ENCODE measurements at places on chromosomes 5 and 9.

- H3K36me3 ChIP-seq: peaks cover 2% of the 10 kb centered on the region
- H3K4me1 ChIP-seq: peaks cover 7% of the 10 kb centered on the region
- H3K4me3 ChIP-seq: no peak overlapping the region
- no peak overlapping the region for H3K27ac ChIP-seq
Observed at GRCh38 chr9:131856105-131856504, 116.2 kb upstream of the RAPGEF1 start.

GRCh38 chr5:28324174-28324573 is 1285.8 kb upstream of the CDH9 start:
- H3K36me3 ChIP-seq: no peaks in the 10 kb centered on the region
- no peak overlapping the region for H3K4me3 ChIP-seq
- H3K27me3 ChIP-seq: no peaks in the 10 kb centered on the region

- no peak for DNase-seq
- H3K4me1 ChIP-seq: peaks cover 11% of the 10 kb centered on the region
- H3K4me3 ChIP-seq: peak overlapping the region; percentile 90
- peaks cover 8% of the 10 kb centered on the region for H3K36me3 ChIP-seq
Observed at GRCh38 chr5:77209495-77210090, 887 bp upstream of the PDE8B start.

DNA sequence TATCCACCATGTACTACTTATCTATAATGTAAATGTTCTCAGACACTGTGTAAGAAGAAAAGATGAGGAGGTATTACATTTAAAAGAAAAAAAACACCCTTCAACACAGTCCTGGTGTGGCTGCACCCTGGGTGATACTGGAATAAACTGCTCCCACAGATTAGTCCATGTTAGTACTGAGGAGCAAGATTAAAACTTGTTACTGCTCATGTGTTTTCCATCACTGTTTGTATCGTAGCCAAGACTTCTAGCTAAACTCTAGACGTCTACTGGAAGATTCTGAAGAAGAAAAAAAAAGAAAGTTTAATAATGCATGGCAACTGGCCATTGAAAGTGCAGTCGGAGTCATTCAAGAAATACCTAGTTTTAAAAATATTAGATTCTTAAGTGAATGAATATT is at the start of gene ASPN:
Gene ASPN, minus strand, starts transcription at position 178 of the 400 bp plus-strand sequence.
- no peaks in the 10 kb centered on the region for H3K36me3 ChIP-seq
- peaks cover 5% of the 10 kb centered on the region for H3K4me1 ChIP-seq
- H3K4me3 ChIP-seq: no peak within 1 kb of the TSS
- no peak within 1 kb of the TSS for H3K27ac ChIP-seq
- no peaks in the 10 kb centered on the region for H3K27me3 ChIP-seq

DNA sequence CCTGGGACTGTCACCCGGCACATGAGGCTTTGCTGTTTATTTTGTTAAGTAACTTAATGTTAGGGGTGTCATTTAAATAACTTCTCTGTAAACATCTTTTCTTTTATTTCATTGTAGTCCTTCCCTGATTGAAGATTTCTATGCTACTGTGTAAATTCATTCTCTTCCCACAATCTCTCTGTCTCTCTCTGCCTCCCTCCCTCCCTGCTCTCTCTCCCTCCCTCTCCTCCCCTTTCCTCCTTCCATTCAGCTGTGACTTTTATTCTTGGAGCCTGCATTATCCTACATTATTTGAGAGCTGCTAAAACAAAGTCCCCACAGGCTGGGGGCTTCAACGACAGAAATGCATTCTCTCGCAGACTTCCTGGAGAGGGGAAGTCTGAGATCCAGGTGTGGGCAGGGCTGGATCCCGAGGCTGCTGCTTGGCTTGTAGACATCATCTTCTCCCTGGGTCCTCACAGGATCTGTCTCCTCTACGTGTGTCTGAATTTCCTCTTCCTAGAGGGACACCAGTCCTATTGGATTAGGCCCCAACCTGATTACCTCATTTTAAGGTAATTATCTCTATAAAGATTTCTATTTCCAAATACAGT is 18.4 kb downstream of the UBE2QL1 start:
- peaks cover 3% of the 10 kb centered on the region for H3K4me1 ChIP-seq
- H3K27me3 ChIP-seq: peaks cover 38% of the 10 kb centered on the region
- H3K36me3 ChIP-seq: peaks cover 4% of the 10 kb centered on the region
- H3K4me3 ChIP-seq: no peak overlapping the region

- H3K27me3 ChIP-seq: no peaks in the 10 kb centered on the region
- H3K27ac ChIP-seq: no peak overlapping the region
- H3K4me3 ChIP-seq: no peak overlapping the region
Observed at GRCh38 chr9:81462801-81463200, 226.5 kb downstream of the TLE1 start.

DNA sequence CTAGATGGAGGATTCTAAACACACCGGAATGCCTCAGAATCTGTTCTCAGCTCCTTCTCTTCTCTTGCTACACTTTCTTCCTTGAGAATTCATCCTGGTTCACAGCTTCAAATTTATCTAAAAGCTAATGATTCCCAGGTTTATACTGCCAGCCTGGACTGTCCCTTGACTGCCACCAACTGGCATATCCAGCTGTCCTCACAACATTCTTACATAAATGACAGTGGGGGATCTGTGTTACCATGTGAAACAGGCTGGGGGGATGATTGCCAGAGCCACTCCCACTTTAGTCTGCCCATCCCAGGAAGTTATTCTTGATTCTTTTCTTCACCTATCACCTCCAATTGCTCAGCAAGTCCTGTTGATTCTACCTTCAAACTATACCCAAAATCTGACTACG is 27.2 kb upstream of the ZFR start:
- H3K27ac ChIP-seq: peak overlapping the region; percentile 73
- H3K4me3 ChIP-seq: no peak overlapping the region
- DNase-seq: no peak
- H3K36me3 ChIP-seq: no peaks in the 10 kb centered on the region
- peaks cover 2% of the 10 kb centered on the region for H3K4me1 ChIP-seq

DNA sequence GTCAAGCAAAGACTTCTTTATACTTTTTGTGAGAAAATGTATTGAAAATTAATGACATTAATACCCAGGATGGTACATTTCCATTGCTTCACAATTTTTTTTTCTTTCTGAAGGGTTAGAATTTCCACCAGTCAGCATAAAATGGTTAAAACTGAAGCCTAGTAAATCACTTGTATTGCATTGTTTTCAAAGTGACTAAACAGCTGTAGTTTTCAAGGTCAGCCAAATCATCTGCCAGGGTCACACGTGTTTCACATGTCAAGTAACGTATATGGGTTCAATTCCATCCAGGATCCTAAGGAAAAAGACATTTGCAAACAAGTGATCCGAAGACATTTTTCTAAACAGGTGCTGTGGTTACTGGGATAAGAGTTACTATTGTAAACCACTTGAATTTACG is 574.2 kb downstream of the RAB3C start:
- no peak overlapping the region for H3K27ac ChIP-seq
- H3K4me1 ChIP-seq: peaks cover 11% of the 10 kb centered on the region
- H3K4me3 ChIP-seq: no peak overlapping the region
- DNase-seq: no peak

GRCh38 chr5:113600255-113600905 is 86.9 kb downstream of the YTHDC2 start:
- DNase-seq: no peak
- H3K4me1 ChIP-seq: peaks cover 4% of the 10 kb centered on the region
- H3K4me3 ChIP-seq: no peak overlapping the region
- H3K27me3 ChIP-seq: peaks cover 6% of the 10 kb centered on the region
- no peaks in the 10 kb centered on the region for H3K36me3 ChIP-seq

- H3K4me3 ChIP-seq: peak overlapping the region; percentile 89
- no peak overlapping the region for H3K27ac ChIP-seq
- peaks cover 14% of the 10 kb centered on the region for H3K4me1 ChIP-seq
- peaks cover 13% of the 10 kb centered on the region for H3K36me3 ChIP-seq
- peaks cover 59% of the 10 kb centered on the region for H3K27me3 ChIP-seq
Observed at GRCh38 chr5:140043508-140043872, 391 bp upstream of the NRG2 start.

- H3K4me3 ChIP-seq: no peak overlapping the region
- H3K27me3 ChIP-seq: no peaks in the 10 kb centered on the region
- no peaks in the 10 kb centered on the region for H3K4me1 ChIP-seq
- DNase-seq: no peak
- no peaks in the 10 kb centered on the region for H3K36me3 ChIP-seq
Observed at GRCh38 chr5:29276371-29276770, 1917.1 kb upstream of the CDH6 start.

- no peaks in the 10 kb centered on the region for H3K27me3 ChIP-seq
- DNase-seq: no peak
- no peaks in the 10 kb centered on the region for H3K36me3 ChIP-seq
- no peak overlapping the region for H3K27ac ChIP-seq
Observed at GRCh38 chr9:101859620-101860019, 121.2 kb upstream of the GRIN3A start.

GRCh38 chr5:38382898-38383297 is 124.5 kb downstream of the EGFLAM start:
- peaks cover 4% of the 10 kb centered on the region for H3K4me1 ChIP-seq
- peaks cover 42% of the 10 kb centered on the region for H3K27me3 ChIP-seq
- no peak overlapping the region for H3K4me3 ChIP-seq

DNA sequence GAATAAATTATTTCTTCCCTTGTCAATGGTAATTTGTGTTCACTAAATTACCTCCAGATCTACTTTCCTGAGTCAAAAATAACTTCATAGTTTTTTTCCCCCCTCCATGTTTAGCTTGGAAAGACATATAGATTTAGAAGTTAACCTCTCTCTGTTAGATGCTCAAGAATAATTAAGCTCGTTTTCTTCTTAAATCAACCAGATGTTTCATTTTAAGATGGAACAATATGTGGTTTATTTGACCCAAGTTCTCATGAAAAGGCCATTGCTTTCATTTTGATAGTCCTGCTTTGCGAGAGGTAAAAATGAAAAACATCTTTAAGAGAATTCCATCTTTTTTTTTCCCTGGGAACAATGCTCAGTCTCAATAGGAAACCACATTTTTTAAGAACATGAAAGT is 27.7 kb upstream of the GAS1 start:
- no peaks in the 10 kb centered on the region for H3K4me1 ChIP-seq
- no peak overlapping the region for H3K4me3 ChIP-seq
- peaks cover 62% of the 10 kb centered on the region for H3K27me3 ChIP-seq
- DNase-seq: no peak

DNA sequence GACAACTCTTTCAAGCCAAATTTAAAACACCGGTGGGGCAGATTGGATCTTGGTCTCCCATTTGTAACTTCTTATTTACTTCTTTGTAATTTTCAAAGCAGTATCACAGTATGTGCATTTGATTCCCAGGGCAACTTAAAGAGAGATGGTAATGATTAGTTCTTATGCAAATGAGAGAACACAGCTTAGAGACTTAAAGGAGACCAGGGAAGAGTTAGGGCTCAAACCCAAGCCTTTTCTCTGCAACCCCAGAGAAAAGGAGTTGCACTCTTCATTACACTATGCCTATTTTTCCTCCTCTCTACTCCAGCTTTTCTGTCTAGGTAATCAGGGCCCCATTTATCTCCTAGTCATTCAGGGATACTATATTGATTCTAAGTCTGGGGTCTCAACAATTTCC is 237.8 kb upstream of the NMUR2 start:
- no peaks in the 10 kb centered on the region for H3K4me1 ChIP-seq
- no peak overlapping the region for H3K27ac ChIP-seq
- H3K36me3 ChIP-seq: no peaks in the 10 kb centered on the region

DNA sequence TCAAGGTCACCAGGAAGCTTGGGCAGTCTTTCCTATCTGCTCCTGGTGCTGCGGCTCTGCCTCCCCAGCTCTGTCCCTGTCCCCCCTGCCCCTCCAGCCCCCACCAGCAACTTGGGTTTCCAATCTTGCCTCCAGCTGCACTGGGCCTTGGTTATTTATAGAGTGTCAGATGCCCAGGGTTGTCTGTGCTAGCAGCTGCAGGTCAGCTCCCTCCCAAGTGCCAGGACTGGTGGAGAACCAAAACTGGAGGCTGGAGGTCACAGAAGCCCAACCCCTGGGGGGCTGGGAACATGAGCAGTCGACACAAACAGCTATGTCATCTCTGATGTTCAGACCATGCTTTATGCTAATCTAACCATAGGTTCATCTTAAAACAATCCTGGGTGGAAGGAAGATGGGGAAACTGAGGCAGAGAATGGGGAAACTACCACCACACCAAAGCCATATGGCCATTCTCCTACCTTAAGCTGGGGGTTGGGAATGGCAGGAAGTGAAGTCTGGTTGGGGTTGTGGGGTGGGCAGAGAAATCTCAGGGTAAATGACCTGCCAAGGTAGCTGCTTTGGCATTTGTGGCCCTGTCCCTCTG is 1.7 kb downstream of the TPM2 start:
- no peak for DNase-seq
- no peak overlapping the region for H3K4me3 ChIP-seq
- H3K27me3 ChIP-seq: no peaks in the 10 kb centered on the region
- H3K36me3 ChIP-seq: no peaks in the 10 kb centered on the region

GRCh38 chr5:133347039-133347438 is 265.3 kb downstream of the FSTL4 start:
- DNase-seq: no peak
- no peak overlapping the region for H3K27ac ChIP-seq
- H3K4me3 ChIP-seq: no peak overlapping the region
- H3K27me3 ChIP-seq: peaks cover 32% of the 10 kb centered on the region
- no peaks in the 10 kb centered on the region for H3K4me1 ChIP-seq
- H3K36me3 ChIP-seq: peaks cover 4% of the 10 kb centered on the region

GRCh38 chr9:78296201-78296892 is 578 bp upstream of the PSAT1 start:
- peak overlapping the region; percentile 79 for H3K27ac ChIP-seq
- H3K27me3 ChIP-seq: no peaks in the 10 kb centered on the region
- H3K36me3 ChIP-seq: no peaks in the 10 kb centered on the region
- H3K4me1 ChIP-seq: peaks cover 25% of the 10 kb centered on the region
- no peak for DNase-seq

DNA sequence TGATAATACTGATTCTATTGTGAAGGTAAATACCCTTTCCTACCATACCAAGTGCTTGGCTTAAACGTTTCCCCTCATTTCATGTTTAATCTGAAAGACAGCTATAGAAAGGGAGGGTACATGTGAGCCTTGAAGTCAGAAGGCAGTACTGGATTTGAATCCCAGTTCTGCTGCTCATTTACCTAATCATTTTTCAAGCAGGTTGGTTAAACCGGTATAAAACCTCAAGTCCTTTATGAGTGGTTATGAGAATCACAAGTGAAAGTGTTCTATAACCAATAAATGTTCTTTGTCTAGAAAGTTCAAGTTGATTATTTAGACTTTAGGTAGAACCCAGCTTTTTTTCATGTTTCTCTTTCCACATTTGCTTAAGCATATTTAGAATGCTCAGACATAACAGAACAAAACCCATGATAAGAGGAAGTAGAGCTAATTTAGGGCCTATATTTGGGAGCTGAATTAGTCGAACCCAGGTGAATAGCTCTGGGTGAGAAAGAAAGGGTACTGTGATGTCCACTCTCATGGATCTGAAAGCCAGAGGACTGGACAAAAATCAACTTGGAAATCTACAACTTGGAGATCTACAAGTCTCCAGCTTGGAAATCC is 29.7 kb upstream of the F2RL2 start:
- H3K4me3 ChIP-seq: no peak overlapping the region
- H3K4me1 ChIP-seq: no peaks in the 10 kb centered on the region
- no peak for DNase-seq
- no peak overlapping the region for H3K27ac ChIP-seq
- no peaks in the 10 kb centered on the region for H3K27me3 ChIP-seq
- H3K36me3 ChIP-seq: peaks cover 10% of the 10 kb centered on the region

DNA sequence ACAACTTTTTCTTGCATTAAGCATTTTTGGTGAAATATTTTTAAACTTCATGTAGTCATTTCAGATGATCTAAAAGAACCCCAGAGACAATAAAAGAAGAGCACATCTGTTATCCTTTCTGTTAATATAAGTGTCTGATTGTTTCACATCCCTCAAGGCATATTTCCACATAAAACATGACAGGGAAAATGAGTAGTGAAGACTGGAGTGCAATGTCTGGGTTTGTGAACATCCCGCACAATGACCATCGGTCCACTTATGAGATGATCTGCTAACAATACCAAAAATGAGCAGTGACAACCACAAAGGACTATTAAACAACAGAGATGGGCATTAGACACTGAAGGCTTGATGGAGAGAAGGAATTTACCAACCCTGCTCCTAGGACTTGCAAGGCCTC is 209.1 kb downstream of the NR2F1-AS1 start:
- no peaks in the 10 kb centered on the region for H3K36me3 ChIP-seq
- no peak for DNase-seq
- H3K27ac ChIP-seq: no peak overlapping the region
- no peaks in the 10 kb centered on the region for H3K27me3 ChIP-seq

Data from T-helper 17 cell (primary cell).